ENCODE measurements at places on chromosomes 6 and 20.
A peak's percentile ranks its signal among the peaks of the same experiment; 100 is the strongest.

DNA sequence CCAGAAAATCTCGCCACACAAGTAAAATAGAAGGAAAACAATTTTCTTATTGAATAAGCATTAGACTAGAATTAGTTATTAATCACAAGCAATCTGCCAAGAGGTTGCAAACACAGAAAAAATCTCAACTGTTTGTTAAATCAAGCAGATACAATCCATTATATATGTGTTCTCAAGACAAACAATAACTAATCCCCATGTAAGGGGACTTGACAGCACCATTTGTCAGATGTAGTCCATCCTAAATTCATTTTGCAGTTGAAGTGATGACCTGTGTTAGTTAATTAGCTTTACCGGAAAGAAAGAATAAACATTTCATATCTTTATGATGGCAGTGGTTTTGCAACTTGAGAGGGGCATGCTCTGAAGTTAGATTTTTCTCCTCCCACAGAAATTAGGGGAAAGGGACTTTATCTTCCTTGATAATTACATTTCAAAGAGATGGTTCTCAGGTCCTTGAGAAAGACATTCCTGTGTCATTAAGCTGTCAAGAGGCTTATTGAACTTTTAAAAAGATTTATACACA, 1588.0 kb downstream of the GRIK2 start:
- no peak overlapping the region for H3K4me3 ChIP-seq
- H3K36me3 ChIP-seq, result no peaks in the 10 kb centered on the region
- H3K4me1 ChIP-seq, result no peaks in the 10 kb centered on the region
- DNase-seq, result no peak
- no peaks in the 10 kb centered on the region for H3K27me3 ChIP-seq

GRCh38 chr6:38193051-38193450, 373.5 kb downstream of the ZFAND3 start:
- H3K36me3 ChIP-seq, result peaks cover 13% of the 10 kb centered on the region
- H3K27ac ChIP-seq, result no peak overlapping the region
- DNase-seq, result no peak
- H3K4me3 ChIP-seq, result no peak overlapping the region

- DNase-seq, result peak; percentile 43
- peak overlapping the region; percentile 59 for H3K27ac ChIP-seq
- H3K36me3 ChIP-seq, result no peaks in the 10 kb centered on the region
- H3K27me3 ChIP-seq, result peaks cover 97% of the 10 kb centered on the region
- H3K4me1 ChIP-seq, result peaks cover 52% of the 10 kb centered on the region
Measured at GRCh38 chr20:38730167-38730988, 6.1 kb downstream of the SLC32A1 start.

GRCh38 chr6:168124921-168125320, 45.9 kb upstream of the FRMD1 start:
- no peaks in the 10 kb centered on the region for H3K36me3 ChIP-seq
- no peak for DNase-seq
- no peak overlapping the region for H3K27ac ChIP-seq
- H3K4me1 ChIP-seq, result peaks cover 5% of the 10 kb centered on the region
- H3K4me3 ChIP-seq, result no peak overlapping the region

DNA sequence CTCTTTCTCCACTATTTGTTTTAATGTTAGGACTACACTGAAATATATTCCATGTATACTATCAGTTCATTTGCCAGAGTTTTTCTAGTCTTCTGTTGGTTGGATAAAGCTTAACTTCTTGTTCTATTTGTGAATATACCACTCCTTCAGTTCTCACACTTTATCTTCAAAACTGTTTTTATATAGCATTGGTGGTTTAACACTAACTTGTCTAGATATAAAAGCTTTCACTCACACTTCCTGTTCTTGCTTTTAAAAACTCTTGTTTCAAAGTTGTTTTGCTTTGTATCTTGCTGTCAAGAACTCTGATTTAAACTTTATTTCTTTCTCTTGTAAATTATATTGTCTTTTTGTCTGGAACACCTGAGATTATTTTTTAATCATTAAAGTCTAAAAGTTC, 226.8 kb upstream of the TENT5A start:
- no peaks in the 10 kb centered on the region for H3K36me3 ChIP-seq
- H3K4me1 ChIP-seq, result no peaks in the 10 kb centered on the region
- H3K27ac ChIP-seq, result no peak overlapping the region

DNA sequence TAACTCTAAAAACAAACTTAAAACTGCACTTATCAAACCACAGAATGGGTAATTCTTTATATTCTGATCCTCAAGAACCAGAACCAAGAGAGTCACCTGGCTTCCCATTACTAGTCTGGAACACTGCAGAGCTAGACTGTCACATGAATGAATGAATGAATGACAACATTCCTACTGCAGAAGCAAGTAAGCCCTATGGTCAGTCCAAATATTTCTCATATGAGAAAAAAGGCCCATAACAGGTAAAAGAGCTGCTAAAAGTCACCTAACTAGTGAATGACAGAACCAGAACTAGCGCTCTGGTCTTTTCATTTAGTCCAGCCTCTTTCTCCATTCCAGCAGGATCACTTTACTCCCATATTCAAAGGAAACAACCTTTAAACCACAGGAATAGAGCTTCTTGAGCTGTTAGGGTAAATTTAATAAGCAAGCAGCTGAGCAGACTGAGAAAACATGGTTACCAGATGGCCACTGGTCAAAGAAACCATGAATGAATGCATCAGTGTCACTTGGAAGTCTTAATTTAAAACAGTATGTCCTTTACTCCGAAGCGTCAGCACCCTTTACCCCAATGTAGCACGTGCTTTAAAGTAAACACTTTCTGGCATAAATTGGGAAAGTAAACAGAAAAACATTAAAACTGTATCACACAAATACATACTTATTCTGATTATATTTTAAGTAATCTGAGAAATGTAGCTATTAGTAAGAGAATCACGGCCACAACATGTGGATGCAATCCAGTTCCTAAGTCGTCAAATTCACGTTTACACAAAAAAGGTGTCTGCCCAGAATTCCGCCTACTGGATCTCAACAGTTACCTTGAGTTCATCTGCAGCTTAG, 1.4 kb downstream of the PREP start:
- peaks cover 66% of the 10 kb centered on the region for H3K4me1 ChIP-seq
- no peak for DNase-seq
- H3K4me3 ChIP-seq, result peak overlapping the region; percentile 95
- H3K27me3 ChIP-seq, result peaks cover under 1% of the 10 kb centered on the region

DNA sequence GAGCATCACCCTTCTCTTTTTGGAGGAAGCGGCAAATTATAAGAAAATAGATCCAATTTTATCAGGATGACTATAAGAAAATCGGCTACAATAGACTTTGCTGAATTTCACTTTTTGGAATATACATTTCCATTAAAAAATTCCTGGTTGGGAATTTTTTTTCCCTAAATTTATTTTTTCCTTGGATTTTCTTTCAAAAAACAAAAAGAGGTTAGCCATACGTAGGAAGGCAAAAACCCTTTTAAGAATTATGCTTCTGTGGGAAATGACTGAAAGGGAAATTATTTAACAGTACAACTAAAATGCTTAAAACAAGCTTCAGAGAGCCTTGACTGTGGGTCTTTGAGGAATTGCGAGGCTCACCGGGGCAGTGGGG, 86.9 kb downstream of the SLC22A23 start:
- peaks cover 18% of the 10 kb centered on the region for H3K4me1 ChIP-seq
- no peak overlapping the region for H3K4me3 ChIP-seq
- H3K36me3 ChIP-seq, result no peaks in the 10 kb centered on the region

- H3K27me3 ChIP-seq, result no peaks in the 10 kb centered on the region
- DNase-seq, result no peak
- peak overlapping the region; percentile 90 for H3K27ac ChIP-seq
- H3K36me3 ChIP-seq, result peaks cover 7% of the 10 kb centered on the region
- peaks cover 44% of the 10 kb centered on the region for H3K4me1 ChIP-seq
- no peak overlapping the region for H3K4me3 ChIP-seq
Measured at GRCh38 chr6:137851669-137852068, 15.4 kb upstream of the TNFAIP3 start.

All from activated T-cell treated with anti-CD3 and anti-CD28 coated beads, Interleukin-2, amount 50 U/mL, for 24 hours (primary cell).